NAMALWA (cell line): ENCODE measurements at places on chromosomes 6 and 20.

- no peak for DNase-seq
Observed at GRCh38 chr20:57802765-57803507, 93.1 kb upstream of the PMEPA1 start.

DNA sequence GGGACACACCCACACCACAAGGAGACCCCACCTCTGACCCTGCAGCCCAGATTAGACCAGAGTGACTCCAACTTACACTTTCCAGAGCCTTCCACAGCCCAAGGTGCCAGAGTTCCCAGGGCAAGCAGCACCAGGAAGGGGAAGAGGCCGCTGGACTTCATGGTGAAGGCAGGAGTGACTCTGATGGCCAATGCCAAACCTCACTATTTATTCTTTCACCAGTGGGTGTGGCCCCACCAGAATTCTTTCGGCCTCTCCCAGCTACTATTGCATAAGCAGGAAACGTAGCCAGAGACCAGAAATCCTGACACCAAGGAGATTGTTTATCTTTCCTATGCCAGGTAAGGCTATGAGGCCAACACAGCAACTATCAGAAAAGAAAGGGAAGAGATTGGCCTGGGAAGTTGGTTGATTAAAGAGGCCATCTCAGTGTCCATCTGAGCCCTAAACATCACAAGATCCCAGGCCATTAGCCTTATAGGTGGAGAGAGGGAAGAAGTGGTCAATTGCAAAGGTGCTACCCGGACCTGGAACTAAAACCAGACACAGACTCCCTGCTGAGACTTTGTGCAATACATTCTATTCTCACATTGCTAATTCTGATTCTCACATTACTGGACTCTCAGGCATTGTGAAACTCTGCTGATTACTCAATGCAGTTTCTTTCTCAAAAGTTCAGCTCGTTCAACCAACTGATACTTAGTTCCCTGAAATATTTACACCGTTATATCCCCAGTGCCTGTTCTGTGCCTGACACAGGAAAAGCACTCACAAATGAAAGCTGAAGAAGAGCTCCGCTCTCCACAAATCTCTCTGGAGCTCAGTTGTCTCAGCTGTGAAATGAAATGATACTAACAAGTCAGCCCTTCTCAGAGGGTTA is at the start of gene SLPI:
TSS of gene SLPI (minus strand) at position 182 of the 880 bp plus-strand sequence. CDS start at position 161, 21 bp downstream.
- no peak for DNase-seq

DNA sequence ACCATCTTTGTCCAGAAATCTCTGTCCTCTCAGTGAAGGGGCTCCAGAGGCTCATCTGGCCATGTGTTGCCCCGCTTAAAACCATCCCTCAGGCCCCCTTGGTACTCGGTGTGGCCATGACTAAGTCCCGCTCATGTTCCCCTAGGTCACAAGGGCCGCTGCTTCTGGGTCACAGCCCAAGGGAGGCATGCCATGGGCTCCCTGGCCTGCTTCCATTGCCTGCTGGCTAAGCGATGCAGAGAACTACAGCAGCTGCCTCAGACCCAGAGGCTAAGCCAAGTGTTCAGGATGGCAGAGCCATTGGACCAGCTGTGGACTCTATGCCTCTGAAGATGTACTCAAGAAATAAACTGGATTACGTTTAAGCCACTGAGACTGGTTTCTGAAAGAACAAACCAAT is 95.5 kb downstream of the ZFP64 start:
- no peak for DNase-seq

- peak; percentile 87 for DNase-seq
Observed at GRCh38 chr20:53652090-53652858, 58.6 kb upstream of the ZNF217 start.

GRCh38 chr6:18362058-18362561 is 25.0 kb upstream of the RNF144B start:
- peak; percentile 53 for DNase-seq
